ENCODE measurements at places on chromosomes 3 and 15.

- DNase-seq: no peak
These were observed 111.6 kb downstream of the TPRA1 start for GRCh38 chr3:127478922-127479321.

GRCh38 chr3:163327086-163327485 is 1751.2 kb downstream of the SI start:
- DNase-seq: no peak

DNA sequence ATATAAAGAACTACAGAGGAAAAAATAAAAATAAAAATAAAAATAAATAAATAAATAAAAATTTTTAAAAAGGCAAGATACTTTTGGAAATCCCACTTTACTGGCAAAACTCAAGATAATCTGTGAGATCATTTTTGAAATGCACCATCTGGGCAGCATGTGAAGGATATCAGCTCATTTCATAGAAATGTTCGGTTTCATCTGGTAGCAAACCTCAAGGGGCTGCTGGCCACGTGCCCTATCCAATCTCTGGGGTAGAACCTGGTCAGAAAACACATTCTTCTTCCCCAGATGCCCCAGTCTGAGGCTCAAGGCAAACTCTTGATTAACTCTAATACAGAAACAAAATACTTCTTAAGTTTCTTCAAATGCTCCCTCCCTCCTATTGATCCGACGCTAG is 166.0 kb downstream of the FMN1 start:
- DNase-seq: no peak

DNA sequence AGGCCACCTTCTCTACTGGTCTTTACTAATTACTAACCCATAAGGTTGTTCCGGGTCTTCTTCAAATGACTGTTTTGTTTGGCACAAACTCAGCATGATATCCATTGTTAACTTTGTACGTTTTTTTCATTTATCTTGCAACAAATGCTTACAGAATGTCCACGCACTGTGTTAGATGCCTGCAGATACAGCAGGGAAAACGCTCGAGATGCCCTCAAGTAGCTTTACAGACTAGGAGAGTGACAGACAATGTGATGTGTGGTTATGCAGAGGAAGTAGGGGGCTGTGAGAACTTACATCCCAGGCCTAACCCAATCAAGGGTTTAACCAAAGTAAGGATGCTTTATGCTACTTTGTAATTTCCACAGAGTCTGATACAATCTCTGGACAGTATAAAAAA is 949 bp upstream of the RFC4 start:
- DNase-seq: no peak

GRCh38 chr3:193593668-193594030 is 641 bp downstream of the OPA1 start:
- DNase-seq: no peak

DNA sequence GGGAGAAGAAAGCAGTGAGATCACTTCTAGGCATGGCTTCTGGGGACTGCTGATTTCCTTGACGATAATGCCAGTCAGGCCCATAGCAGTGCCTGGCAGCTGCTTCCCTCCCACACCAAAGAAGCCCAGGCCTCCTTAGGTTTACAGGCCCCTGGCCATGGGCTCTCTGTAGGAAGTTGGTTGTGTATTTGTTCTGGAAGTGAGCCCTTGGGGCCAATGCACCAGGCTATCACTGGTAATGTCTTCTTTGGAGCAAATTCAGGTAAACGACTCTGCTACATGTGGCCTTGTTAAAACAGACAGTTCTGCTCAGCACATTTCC is 89.3 kb downstream of the CCNL1 start:
- no peak for DNase-seq

- no peak for DNase-seq
These were observed 60.0 kb upstream of the SLC6A1 start for GRCh38 chr3:10932596-10932995.

GRCh38 chr3:38210141-38210757 is 44.9 kb downstream of the OXSR1 start:
- DNase-seq: no peak

DNA sequence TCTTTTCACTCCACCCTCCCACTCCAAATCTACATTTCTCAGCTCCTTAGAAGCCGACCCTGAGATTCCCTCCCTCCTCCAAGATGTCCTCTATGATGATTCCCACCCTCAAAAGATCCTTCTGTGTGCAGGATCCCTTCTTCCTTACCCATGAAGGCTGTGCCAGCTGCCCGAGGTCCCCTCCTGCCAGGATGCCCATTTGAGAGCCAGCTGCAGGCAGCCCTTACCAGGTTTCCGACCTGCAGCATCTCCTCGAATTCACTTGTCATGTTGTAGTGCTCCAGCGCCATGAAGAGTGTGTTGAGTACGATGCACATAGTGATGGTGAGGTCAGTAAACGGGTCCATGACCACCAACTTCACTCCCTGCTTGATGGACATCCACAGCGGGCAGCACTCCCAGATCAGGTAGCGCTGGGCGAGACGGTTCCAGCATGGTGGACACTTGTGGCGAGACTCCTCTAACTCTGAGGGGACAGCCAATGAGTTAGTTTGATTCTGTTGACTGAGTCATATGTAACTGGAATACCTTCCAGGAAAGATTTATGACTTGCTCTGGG is 51.9 kb downstream of the SCN5A start:
- no peak for DNase-seq

DNA sequence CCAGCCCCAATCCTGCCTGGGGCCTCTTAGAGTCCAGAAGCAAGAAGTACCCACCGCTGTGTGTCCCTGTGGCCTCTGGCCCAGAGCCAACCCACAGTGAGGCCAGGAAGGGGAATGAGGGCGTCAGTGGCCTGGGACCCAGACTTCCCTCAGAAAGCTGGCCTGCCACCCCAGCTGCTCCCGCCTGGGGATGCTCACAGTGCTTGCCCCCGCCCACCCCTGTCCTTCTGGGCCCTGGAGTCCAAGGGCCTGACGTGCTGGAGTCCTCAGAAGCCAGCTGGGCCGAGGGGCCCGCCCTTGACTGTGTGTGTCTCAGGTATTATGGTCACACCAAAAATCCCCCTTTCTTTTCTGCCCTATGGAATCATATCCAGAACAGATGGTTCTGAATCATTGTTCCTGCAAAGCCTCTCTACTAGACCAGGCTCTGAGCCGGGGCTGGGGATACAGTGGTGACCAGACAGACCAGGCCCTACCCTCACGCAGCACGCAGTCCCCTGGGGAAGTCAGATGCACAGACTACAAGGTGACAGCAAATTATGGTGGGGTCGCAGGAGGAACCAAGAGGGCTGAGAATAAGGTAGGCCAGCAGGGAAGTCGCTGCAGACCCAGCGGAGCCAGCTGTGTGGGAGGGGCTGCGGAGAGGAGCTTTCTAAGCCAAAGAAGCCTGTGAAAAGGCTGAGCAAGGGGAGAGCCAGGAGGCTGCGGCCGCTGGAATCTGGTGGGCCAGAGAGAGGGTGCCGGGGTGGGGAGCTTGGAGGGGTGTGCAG is 99.1 kb downstream of the VGLL4 start:
- DNase-seq: no peak

GRCh38 chr3:194315965-194316361 is 35.2 kb downstream of the CPN2 start:
- DNase-seq: no peak

GRCh38 chr3:58864480-58864879 is 185.3 kb downstream of the CFAP20DC start:
- no peak for DNase-seq

DNA sequence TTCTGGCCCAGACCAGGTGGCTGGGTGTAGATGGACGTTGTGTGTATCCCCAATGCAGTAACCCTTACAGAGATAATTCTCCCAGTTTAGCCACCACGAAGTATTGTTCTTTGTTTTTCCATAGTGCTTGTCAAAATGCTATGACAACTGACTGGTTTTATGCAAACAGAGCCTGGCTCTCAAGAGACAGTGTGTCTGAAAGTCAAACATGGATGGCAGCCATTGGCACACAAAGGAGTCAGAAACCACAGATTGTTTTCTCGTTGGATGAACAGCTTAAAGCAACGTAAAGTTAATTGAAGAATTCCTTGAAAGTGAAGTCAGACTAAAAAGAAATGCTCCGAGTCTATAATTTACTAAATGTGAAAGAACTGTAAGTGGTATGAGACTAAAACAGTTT is 91.2 kb downstream of the FILIP1L start:
- no peak for DNase-seq

DNA sequence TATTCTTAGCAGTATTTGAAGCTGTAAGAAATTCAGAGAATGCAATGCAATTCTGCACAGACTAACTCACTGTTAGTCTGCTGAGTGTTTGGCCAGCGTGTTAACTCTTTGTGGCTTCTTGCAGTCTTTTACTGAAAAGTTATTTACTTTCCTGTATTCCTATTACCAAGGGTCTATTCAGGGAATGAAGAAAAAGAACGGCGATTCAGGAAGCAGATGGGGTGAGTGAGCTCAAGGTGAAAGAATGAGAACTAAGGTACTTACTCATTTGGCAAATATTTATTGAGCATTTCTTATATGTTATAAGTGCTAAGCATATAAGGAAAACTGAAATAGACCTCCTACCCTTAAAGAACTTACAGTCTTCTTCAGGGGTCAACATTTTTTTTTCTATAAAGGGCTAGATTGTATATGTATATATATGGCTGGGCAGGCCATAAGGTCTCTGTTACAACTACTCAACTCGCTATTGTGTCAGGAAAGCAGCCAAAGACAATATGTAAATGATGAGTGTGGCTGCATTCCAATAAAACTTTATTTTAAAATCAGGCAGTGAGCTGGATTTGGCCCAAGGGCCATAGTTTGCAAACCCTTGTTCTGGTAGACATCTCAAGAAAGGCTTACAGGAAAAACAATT is 271.9 kb upstream of the GADL1 start:
- DNase-seq: no peak

GRCh38 chr15:31867536-31868442 is 162.5 kb upstream of the CHRNA7 start:
- peak; percentile 66 for DNase-seq

DNA sequence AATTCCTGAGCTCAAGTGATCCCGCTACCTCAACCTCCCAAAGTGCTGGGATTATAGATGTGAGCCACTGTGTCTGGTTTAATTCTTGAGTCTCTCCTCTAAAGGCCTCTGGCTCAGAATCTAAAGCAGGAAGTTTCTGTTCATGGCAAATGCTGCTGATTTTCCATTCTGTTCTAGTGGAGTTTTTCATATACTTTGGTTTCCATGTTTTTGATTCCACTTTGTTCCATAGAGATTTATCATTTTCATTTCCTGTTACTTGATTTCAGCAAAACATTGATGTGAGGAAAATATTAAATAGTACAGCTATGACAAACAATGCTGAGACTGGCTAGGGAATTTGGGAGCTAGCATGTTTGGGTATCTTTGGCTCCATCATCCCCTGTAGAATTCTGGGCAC is 205.6 kb downstream of the TCF12 start:
- no peak for DNase-seq

GRCh38 chr3:29156086-29156715 is 124.7 kb upstream of the RBMS3 start:
- no peak for DNase-seq

GRCh38 chr3:13860001-13860400 is 19.9 kb downstream of the WNT7A start:
- no peak for DNase-seq

DNA sequence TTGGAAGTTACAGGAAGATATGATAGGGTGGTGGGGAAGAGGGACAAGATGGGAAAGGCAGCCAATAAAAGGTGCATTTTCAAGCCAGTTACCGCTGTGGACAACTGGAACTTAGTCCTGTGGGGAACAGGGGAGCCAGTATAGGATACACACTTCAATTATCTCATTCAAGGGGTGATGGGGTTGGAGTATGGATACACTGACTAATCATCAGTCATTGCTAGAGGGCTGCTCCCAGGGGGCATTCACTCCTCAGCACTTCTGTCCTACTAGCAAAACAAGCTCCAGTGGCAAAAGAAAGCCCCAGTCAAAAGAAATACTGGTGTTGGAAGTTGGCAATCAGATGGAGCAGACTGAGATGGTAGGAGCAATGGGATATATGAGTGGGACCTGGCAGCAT is 183.4 kb upstream of the GADL1 start:
- DNase-seq: no peak

DNA sequence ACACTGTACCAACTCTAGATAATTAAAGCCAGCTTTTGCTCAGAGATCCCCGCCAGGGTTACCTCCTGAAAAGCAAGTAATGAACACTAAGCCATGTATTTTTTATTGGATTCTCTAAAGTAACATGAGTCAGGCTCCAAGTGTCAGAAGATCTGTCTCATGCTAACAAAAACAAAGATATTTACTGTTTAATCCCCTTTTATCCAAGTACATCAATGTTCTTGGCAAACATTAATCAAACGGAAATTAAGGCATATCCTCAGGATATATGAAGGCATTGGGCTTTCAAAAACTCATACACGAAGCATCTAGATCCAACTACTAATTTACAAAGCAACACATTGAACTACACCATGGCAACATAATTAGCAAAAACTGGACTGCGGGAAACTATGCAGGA is 37.2 kb downstream of the MYO5A start:
- DNase-seq: no peak

GRCh38 chr3:58260261-58260731 is 22.7 kb downstream of the ABHD6 start:
- DNase-seq: peak; percentile 25

DNA sequence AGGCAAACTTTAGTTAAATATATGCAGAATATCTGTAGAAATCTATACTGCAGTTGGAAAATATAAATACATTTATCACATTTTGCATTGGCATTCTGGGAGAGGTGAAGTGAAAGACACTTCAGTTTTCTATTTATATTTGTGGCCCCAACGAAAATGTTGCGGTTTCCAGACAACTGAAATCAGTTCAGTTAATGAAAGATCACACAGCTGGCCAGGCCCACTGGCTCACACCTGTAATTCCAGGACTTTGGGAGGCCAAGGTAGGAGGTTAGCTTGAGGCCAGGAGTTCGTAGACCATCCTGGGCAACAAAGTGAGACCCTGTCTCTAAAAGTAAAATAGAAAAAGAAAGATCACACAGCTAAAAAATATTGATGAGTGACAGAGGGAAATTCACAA is 11.9 kb upstream of the CLASP2 start:
- DNase-seq: no peak

DNA sequence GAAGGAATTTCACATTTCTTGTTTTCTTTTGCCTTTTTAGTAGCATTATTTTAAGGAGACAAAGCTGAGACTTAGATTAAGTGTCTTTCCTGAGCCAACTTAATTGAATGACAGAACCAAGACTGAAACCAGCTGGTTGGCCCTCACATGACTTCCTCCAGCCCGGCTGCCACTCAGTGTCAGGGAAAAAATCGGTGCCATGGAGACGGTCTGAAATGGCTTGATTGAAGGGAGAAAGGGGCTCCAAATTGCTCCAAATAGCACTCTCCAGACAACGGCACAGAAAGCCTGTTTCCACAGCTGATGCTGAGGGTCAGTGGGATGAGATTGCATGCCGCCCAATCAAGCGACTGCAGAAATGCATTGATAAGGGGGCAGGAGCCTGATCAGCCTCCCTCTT is 475.2 kb upstream of the IL12A start:
- no peak for DNase-seq

- no peak for DNase-seq
These were observed 2.0 kb downstream of the MAP2K5 start for GRCh38 chr15:67544475-67544874.

- DNase-seq: no peak
These were observed 345.1 kb downstream of the FEZF2 start for GRCh38 chr3:62028236-62028635.

GRCh38 chr3:170914690-170915089 is 6.3 kb upstream of the EIF5A2 start:
- no peak for DNase-seq
